ENCODE measurements at places on chromosomes 6 and 20.

DNA sequence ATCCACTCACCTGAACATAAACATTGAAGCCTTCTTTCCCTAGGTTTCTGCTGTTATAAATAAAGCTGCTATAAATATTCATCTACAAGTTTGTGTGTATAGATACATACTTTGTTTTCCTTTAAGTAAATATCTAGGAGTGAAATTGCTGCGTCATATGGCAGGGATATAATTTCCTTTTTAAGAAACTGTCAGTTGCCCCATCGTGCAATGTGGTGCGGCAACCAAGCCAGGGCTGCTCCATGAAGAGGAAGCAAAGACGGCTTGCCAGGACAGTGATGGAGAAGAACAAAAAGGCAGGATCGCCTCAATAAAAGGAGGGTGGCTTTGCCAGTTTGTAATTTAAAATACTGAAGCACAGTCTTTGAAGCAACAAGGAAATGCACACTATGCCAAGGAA is 36.6 kb downstream of the CITED2 start:
- DNase-seq = peak; percentile 38

DNA sequence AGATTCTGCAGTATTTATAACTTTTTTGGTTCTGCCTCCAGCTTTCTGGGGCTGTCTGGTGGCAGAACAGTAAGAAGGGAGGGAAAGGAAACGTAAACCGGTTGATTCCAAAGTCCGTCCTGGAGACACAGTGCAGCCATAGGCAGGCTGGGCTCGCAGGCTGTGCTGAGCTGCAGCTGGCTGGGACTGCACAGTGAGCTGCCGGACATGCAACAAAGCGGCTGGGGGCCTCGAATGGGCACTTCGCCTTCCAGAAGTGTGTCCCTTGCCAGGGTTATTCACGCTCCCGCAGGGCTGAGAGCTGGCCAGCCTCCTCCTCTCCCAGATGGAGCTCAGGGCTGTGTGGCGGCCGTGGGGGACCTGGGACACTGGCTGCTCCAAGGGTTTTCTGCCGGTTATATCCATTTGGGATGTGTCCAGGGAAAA is 78.1 kb upstream of the CD93 start:
- DNase-seq = no peak

DNA sequence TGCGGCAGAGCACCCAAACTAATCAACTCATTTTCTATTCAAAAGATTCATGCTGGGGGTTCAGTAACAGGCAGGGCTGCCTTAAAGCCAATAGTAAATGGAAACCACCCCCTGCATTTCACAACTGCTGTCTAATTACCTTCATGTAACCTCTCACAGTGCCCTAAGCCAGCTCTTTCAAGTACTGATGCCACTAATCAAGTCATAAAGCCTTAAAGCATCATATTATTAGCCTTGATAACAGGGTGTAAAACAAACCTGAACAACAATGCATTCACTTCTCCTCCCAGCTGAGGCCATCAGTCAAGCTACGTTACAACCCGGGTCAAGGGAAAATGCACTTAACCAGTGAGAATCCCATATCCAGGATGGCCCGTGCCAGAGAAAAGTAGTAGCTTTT is 33.0 kb downstream of the TRERF1 start:
- no peak for DNase-seq

- DNase-seq = no peak
Observed at GRCh38 chr6:33589392-33589730, 9.3 kb upstream of the BAK1 start.

DNA sequence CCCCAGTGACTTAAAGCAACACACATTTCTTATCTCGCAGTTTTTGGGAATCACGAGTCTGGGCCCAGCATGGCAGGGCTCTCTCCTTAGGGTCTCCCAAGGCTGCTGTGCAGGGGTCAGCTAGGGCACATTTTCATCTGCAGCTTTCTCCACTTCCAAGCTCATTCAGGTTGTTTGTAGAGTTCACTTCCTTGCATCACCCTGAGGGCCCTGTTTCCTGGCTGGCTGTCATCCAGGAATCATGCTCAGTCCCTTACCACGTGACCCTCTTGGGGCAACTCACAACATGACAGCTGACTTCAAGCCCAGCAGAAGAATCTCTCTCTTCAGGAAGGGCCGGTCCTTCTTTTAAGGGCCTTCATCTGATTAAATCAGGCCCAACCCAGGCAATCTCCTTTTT is 21.3 kb downstream of the SNAP25 start:
- DNase-seq = no peak
